ENCODE measurements at places on chromosomes 7 and 10.

DNA sequence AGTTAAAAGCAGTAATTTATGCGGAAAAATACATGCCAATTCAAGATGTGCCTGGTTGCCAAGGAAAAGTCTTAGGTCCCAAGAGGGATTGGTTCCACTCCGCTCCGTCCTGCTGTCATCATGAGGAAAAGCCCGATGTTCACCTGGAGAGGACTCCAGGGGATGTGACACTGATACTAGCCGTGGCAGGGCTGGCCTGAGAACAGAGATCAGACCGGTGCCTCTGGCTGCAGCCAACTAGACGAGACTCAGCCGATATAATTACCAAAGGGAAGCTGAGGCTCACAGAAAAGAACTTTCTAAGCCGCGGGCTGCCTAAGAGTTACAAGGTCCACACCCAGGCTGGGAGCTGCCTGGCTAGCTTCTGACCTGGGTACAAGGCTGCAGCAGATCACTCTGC is 81.3 kb upstream of the UNC5B start:
- DNase-seq, result no peak

DNA sequence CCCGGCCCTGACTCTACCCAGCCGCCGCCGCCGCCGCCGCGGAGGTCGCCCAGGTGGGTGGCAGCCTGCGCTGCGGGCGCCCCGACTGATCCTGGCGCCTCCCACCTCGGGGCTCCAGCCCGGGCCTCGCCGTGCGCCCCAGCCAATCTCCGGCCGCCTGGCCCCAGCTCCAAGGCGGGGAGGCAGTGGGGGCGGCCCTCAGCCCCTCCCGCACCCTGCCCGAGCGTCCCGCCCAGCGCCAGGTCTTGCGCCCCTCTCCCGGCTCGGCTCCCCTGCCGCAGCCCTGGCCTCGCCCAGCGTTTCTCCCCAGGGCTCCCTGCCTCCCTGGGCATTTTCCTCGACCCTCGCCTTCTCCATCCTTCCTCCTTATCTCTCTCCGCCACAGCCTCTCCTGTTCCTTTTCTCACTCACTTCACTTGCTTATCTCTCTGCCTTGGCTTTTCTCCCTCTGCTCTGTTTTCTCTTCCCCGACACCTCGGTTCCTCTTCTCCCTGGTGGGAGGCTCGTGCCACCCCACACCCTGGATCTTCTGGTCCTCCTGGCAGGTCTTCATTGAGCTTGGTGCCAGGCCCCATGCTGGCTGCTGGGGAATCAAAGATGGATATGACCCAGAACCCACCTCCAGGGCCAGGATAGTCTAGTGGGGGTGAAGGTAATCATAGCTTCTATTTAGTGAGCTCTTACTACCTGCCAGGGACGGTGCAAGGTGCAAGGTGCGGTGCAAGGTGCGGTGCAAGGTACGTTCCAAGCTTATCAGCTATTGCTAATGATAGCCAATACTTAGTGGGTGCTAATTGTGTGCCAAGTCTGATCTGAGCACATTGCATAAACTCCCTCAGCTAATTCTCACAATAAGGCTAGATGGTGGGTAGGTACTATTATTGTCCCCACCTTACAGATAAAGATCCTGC is at the start of gene SFRP5:
Gene SFRP5 (minus strand): TSS at position 87 of the 911 bp plus-strand sequence. CDS start 166 bp downstream, outside the sequence.
- no peak for DNase-seq

- no peak for DNase-seq
Measured at GRCh38 chr7:147556317-147556716, 1034.2 kb upstream of the C7orf33 start.

DNA sequence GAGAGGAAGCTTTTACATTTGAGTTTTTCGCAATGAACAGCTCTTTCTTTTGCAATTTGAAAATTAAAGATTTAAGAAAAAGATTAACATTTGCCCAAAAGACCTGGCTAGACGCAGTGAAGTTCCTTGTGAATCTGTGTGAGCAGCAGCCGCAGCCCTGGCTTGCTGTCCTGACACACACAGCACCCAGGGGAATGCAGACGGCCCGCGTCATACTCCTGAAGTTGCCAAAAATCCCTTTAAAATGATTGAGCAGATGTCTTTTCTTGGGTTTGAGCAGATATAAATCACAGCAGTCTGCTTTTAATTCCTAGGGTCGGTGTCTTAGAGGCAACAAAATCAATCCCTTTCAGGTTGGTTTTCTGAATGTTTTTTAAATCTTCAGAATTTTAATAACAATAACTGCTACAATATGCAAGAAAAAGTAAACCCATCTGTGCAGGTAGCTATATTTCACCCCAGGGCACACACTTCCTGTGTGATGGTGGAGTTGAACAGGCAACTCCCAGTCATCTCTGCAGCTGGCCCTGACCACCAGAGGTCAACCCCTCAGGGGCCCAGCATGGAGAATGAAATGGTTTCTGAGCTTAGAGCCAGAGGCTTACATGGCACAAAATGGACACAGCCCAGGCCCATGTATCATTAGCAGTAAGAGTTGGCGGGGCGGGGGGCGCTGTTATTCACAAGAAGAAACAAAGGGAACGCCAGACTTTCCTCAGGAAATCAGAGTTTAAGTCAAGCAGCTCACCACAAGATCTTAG is 32.2 kb upstream of the TRIL start:
- DNase-seq, result no peak

DNA sequence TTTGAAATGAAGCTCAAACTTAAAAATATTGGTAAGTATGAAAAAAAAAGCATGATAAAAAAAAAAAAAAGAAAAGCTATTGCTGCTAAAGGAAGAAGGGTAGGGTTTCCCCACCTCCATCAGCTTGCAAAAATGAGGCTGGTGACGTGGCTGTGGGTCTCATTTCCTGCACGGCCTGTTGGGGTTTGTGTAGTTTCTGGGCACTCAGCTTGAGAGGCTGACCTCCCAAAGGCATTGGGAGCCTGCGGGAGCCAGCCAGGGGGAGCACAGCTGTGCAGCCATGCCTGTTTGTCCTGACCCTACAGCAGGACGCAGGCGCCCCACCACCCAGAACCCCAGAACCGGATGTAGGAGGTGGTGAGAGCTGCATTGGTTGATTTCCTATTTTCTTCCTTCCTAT is 48.8 kb upstream of the CARD11 start:
- no peak for DNase-seq

GRCh38 chr10:88332503-88333247 is 250.4 kb downstream of the RNLS start:
- DNase-seq, result no peak

Data from SK-N-DZ (cell line).